Stomach (tissue), 19 donors: ENCODE measurements at places on chromosomes 2 and 18. TPM values are rescaled to one million over a fixed set of nuclear protein-coding genes. Genes with fewer than 3 reads are reported as not detected.

DNA sequence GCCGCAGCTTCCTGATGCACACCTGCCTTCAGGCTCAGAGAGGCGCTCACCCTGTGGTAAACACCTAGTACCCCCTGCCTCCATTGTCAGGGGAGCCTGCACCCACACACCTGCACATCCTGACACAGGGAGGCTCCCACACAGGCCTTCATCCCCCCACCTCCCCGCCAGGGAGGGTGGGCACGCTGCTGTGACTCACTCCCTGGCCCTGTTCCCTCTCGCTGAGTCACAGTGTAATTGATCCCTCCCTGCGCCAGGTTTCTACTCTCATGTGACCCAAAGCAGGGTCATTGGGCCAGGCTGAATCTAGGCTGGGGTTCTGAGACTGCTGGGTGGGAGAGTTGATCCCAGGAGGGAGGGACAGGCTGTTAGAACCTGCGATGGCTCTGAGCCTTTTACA lies 8.5 kb upstream of the CELF4 start:
- H3K36me3 ChIP-seq, result no peaks in the 10 kb centered on the region
- H3K4me3 ChIP-seq, result no peak overlapping the region
- no peak for DNase-seq
- peaks cover 20% of the 10 kb centered on the region for H3K27me3 ChIP-seq
- no peak overlapping the region for H3K27ac ChIP-seq

DNA sequence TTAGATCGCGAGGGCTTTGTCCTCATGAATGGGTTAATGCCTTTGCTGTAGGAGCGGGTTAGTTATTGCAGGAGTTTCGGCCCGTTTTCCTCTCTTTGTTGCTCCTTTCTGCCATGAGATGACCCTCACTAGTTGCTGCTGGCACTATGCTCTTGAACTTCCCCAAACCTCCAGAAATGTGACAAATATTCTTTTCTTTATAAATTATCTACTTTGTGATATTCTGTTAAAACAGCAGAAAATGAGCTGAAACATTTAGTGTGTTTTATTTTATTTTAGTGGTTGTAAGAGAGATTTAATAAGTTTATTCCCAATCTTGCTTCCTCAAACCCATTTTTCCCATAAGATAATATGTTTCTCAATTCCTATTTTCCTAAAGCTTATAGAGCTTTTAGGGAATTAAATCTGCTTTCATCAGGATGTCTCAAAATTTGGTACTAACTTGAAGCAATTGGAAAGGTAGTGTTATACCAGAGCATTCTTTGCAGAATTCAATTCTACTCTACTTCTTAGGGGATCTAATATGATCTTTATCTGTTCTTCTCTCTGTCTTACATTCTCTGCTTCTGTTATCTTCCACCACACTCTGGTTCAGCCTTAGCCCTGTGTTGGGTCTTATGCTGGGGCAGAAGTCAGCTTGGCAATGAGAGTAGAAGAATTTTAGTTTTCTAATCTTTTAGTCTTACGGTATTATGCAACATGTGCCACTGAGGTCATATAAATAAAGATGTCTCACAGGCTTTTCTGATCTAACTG lies 23.1 kb downstream of the DDX1 start:
- H3K4me1 ChIP-seq, result peaks cover 6% of the 10 kb centered on the region
- H3K27ac ChIP-seq, result no peak overlapping the region
- H3K4me3 ChIP-seq, result no peak overlapping the region
- H3K27me3 ChIP-seq, result no peaks in the 10 kb centered on the region
- peaks cover 77% of the 10 kb centered on the region for H3K36me3 ChIP-seq

GRCh38 chr18:3513481-3513880 lies 63.5 kb downstream of the TGIF1 start:
- H3K27me3 ChIP-seq, result no peaks in the 10 kb centered on the region
- no peak for DNase-seq
- no peak overlapping the region for H3K27ac ChIP-seq
- H3K4me1 ChIP-seq, result peaks cover 4% of the 10 kb centered on the region
- no peak overlapping the region for H3K4me3 ChIP-seq

GRCh38 chr2:234156326-234156725 lies 105.8 kb downstream of the SPP2 start:
- no peak overlapping the region for H3K4me3 ChIP-seq
- DNase-seq, result no peak
- no peaks in the 10 kb centered on the region for H3K27me3 ChIP-seq
- H3K27ac ChIP-seq, result no peak overlapping the region
- H3K36me3 ChIP-seq, result no peaks in the 10 kb centered on the region
- no peaks in the 10 kb centered on the region for H3K4me1 ChIP-seq

- H3K27ac ChIP-seq, result peak overlapping the region; percentile 59
- peaks cover 66% of the 10 kb centered on the region for H3K4me1 ChIP-seq
- peaks cover 4% of the 10 kb centered on the region for H3K36me3 ChIP-seq
- no peak overlapping the region for H3K4me3 ChIP-seq
- DNase-seq, result no peak
- H3K27me3 ChIP-seq, result no peaks in the 10 kb centered on the region
These were observed 112.9 kb downstream of the THADA start for GRCh38 chr2:43482961-43483360.

- no peaks in the 10 kb centered on the region for H3K4me1 ChIP-seq
- DNase-seq, result no peak
- H3K36me3 ChIP-seq, result no peaks in the 10 kb centered on the region
These were observed 420.3 kb upstream of the CHAC2 start for GRCh38 chr2:53347269-53347668.

GRCh38 chr2:173370198-173370597 lies 15.5 kb downstream of the CDCA7 start:
- H3K27me3 ChIP-seq, result no peaks in the 10 kb centered on the region
- H3K4me3 ChIP-seq, result no peak overlapping the region
- no peak overlapping the region for H3K27ac ChIP-seq
- no peak for DNase-seq

SNRNP200 gene
- polyA plus RNA-seq, result 33.8 TPM

CLEC4F gene
- polyA plus RNA-seq, result not detected

DAW1 gene
- not detected for polyA plus RNA-seq

PROKR1 gene
- not detected for polyA plus RNA-seq

GPR17 gene
- 0.25 TPM for polyA plus RNA-seq
